ENCODE measurements at places on chromosomes 2 and 18.

DNA sequence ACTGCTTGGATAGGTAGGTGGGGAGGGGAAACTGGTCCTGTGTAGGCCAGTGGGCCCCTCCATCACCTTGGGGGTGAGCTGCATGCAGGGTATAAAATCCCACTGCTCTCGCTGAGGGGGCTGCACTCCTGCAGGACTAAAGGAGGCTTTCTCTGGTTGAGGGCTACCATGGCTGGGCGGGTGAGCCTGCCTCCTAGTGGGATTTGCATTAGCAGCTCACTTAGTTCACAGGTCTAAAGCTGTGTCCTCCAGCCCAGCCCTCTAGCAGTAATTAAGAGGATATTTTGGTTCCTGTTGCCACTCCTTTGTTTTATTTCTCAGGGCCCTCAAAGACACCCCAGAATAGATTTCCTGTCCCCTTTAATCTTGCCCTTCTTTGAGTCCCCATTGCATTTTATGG, 24.6 kb downstream of the TMEM127 start:
- no peak for DNase-seq

DNA sequence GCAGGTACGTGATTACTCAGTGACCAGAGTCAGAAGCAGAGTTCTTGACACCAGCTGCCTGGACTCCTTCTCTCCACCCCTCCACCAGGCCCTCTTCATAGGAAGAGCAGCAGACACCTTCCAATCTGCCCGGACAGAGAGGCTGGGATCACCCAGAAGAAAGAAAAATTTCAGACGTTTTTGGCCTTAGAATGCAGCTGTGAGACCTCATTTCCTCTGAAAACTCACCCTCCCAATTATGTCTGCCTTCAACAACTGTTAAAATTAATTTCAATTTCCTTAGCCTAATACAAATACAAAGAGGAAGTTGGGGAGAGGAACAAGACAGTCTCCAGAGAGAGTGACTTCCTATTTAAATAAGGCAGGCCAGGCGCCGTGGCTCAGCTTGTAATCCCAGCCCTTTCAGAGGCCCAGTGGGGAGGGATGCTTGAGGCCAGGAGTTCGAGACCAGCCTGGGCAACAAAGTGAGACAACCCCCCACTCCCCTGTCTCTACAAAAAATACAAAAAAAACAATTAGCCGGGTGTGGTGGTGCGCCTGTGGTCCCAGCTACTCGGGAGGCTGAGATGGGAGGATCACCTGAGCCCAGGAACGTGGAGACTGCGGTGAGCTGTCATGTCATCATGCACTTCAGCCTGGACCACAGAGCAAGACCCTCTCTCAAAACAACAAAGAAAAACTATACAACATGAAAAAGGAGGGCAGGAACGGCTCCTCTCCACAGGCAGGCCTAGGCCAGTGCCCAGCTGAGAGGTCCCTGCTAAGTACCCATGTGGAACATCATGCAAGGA, 1.6 kb downstream of the SLC66A2 start:
- DNase-seq, result no peak

DNA sequence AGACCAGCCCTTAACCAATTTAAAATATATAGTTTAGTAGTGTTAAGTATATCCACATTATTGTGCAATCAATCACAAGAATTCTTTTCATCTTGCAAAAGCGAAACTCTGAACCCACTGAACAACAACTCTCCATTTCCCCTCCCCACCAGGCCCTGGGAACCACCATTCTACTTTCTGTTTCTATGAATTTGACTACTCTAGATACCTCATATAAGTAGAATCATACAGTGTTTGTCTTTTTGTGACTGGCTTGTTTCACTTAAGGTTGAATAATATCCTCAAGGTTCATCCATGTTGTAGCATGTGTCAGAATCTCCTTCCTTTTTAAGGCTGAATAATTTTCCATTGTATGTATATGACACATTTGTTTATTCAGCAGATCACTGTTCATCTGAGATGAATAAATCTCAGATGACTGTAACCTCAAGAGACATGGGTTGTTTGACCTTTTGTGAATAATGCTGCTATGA, 8.1 kb upstream of the SOS1 start:
- DNase-seq, result peak; percentile 33

- DNase-seq, result no peak
Observed at GRCh38 chr2:157990173-157990572, 111.5 kb upstream of the UPP2 start.

GRCh38 chr2:88329815-88330603, 122.5 kb downstream of the FOXI3 start:
- no peak for DNase-seq

GRCh38 chr18:48818329-48819254, 132.2 kb downstream of the SMAD7 start:
- no peak for DNase-seq

GRCh38 chr2:42713920-42714319, 50.0 kb downstream of the OXER1 start:
- no peak for DNase-seq

GRCh38 chr18:9708057-9708433, at the start of gene RAB31:
Gene RAB31, plus strand, starts transcription at chr18:9708301. Its CDS starts 105 bp downstream, at chr18:9708406.
- no peak for DNase-seq

GRCh38 chr2:126659562-126660467, 3.9 kb downstream of the GYPC start:
- DNase-seq, result no peak

DNA sequence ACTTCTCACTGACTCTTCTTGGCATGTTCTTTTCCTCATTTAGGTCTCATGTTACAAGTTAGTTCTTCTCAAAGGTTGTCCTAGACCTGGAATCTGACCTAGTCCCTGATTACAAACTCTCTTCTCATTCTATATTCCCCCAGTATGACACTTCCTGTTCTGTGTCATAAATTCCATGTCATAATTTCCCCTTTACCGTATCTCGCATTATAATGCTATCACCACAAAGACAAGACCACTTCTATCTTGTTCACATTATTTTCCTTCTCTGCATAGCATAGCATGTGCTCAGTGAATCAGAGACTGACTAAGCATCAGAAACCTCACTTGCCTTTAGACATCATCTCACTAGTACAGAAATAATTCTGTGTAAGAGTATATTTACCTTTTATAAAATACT, 63.6 kb upstream of the CAVIN2 start:
- DNase-seq, result no peak
